T-helper 17 cell (primary cell): ENCODE measurements at places on chromosomes 3 and 15.

DNA sequence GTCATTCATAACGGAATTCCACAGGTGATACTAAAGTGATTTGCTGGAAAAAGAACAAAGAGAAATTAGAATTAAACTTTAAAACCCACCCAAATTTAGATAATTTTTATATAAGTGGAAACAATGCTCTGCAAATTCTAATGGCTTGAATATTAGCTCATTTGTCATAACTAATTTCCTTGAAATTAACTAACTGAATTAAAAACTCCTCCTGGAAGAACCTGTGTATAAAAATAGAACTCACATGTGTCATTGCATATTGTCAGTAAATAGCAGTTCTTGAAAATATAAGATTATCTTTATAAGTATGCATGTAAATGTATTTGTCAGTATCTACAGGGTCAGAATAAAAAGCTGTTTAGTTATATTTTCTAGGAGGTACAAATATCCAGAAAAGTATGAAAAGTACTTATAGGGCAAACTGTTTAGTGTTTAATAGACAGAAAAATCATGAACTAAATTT is 16.3 kb downstream of the ZIC1 start:
- no peaks in the 10 kb centered on the region for H3K4me1 ChIP-seq
- DNase-seq: no peak
- H3K36me3 ChIP-seq: peaks cover 4% of the 10 kb centered on the region
- no peak overlapping the region for H3K27ac ChIP-seq

DNA sequence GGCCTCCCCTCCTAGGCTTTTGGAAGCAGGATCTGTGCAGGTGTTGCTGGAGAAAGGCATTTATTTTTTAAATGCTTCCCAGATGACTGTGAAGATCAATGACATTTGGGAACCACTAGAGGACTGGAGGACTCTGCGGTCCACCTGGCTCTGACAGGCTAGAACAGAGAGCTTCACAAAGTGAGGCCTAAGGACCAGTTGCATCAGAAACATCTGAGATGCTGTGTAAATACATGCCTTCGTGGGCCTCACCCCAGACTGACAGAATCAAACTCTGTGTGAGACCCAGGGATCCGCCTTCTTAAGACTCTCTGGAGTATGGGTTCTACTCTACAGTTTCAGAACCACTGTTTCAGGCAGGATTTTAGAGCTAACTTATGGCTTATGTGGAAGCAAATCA is 105.0 kb upstream of the ICE2 start:
- peak overlapping the region; percentile 88 for H3K4me3 ChIP-seq
- H3K27ac ChIP-seq: peak overlapping the region; percentile 98
- no peak for DNase-seq
- peaks cover 14% of the 10 kb centered on the region for H3K36me3 ChIP-seq

GRCh38 chr3:64229903-64230302 is 4.6 kb upstream of the PRICKLE2 start:
- no peak overlapping the region for H3K4me3 ChIP-seq
- DNase-seq: no peak
- H3K27me3 ChIP-seq: peaks cover 26% of the 10 kb centered on the region
- no peaks in the 10 kb centered on the region for H3K36me3 ChIP-seq

GRCh38 chr3:113226491-113226890 is 15.1 kb downstream of the BOC start:
- H3K36me3 ChIP-seq: peaks cover 7% of the 10 kb centered on the region
- no peaks in the 10 kb centered on the region for H3K4me1 ChIP-seq
- no peak for DNase-seq
- no peak overlapping the region for H3K27ac ChIP-seq
- no peak overlapping the region for H3K4me3 ChIP-seq
- peaks cover 32% of the 10 kb centered on the region for H3K27me3 ChIP-seq

DNA sequence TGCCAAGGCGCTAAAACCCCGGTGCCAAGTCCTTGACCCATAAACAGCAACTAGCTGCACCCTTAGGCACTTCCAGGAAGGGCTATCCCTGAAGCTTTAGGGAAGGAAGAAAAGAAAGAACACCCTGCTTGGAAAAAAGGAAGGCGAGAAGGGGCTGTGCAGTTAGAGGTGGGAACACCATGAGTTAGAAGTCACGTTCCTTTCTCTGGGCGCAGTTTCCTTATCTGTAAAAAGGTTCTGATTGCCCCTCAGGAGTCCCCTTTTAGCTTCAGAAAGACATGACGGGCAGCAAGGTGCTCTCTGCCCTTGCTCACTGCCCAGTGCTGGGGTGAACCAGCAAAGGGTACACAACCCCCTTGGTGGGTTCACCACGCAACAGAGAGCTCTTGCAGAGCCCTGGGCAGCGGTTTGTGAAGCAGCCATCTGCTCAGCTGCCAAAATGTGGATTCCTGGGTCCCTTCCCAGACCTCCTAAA is 798 bp downstream of the GCHFR start:
- no peaks in the 10 kb centered on the region for H3K36me3 ChIP-seq
- H3K27me3 ChIP-seq: no peaks in the 10 kb centered on the region
- no peak for DNase-seq
- peak overlapping the region; percentile 95 for H3K27ac ChIP-seq
- H3K4me3 ChIP-seq: peak overlapping the region; percentile 92

GRCh38 chr3:122031123-122031468 is 9.0 kb upstream of the ILDR1 start:
- H3K27me3 ChIP-seq: no peaks in the 10 kb centered on the region
- DNase-seq: no peak
- H3K4me3 ChIP-seq: peak overlapping the region; percentile 31

DNA sequence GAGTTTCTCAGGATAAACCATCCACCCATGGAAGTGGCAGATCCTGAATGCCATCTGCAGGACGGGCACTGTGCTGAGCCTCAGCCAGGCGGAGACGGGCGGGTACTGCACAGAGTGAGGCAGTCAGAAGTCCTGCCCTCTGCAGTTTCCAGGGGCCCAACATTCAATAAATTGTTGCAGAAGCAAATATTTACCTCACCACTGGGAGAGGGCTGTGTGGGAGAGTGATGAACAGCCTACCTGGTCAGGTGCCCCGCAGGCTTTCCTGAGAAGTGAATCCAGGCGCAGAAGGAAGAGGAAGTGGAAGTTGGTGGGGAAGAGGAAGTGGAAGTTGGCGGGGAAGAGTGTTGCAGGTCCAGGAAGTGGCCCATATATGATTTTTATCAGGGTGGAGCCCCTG is 100.8 kb downstream of the SLCO3A1 start:
- no peaks in the 10 kb centered on the region for H3K27me3 ChIP-seq
- H3K27ac ChIP-seq: peak overlapping the region; percentile 83
- no peak overlapping the region for H3K4me3 ChIP-seq
- peaks cover 72% of the 10 kb centered on the region for H3K4me1 ChIP-seq
- no peak for DNase-seq

DNA sequence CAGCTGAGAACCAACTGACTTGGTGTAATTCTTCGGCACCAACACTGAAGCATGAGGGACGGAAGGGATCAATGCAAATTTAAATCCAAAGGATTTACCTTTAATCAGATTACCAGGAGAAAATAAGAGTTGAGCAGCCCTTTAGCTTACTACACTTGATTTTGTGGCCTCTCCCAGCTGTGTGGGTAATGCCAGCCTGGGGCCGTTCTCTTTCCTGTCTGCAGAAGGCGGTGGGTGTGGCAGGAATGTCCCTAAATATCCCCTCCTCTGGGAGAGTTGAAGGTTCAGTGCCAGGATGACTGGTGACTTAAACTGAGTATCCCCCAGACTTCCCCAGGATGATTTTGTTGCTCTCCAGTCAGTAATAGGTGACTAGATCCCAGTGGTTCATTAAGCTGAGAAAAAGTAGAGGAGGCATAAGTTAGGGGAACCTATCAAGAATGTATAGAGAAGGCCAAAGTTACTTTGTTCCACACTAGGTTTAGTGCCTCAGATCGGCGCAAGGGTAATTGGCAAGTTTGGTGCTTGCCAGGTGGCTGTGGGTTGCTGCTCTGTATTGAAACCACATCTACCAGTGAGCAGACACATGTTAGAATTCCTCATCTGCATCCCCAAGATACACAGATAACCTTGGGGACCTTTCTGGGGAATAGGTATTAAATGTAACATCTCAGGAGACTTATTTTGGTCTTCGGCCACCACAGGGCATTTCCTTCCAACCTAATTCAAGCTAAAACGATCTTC is 23.1 kb downstream of the MAPKBP1 start:
- peaks cover 6% of the 10 kb centered on the region for H3K36me3 ChIP-seq
